ENCODE measurements at places on chromosomes 1 and 21. TPM values are rescaled to one million over a fixed set of nuclear protein-coding genes. Genes with fewer than 3 reads are reported as not detected.
A peak's percentile ranks its signal among the peaks of the same experiment; 100 is the strongest.

GRCh38 chr1:202599669-202600431 is 110.4 kb downstream of the SYT2 start:
- H3K4me1 ChIP-seq = no peaks in the 10 kb centered on the region
- H3K4me3 ChIP-seq = no peak overlapping the region
- no peaks in the 10 kb centered on the region for H3K27me3 ChIP-seq

The CTBS gene
- total RNA-seq = 22.7 TPM

The NECAP2 gene
- total RNA-seq = 57.7 TPM

DNA sequence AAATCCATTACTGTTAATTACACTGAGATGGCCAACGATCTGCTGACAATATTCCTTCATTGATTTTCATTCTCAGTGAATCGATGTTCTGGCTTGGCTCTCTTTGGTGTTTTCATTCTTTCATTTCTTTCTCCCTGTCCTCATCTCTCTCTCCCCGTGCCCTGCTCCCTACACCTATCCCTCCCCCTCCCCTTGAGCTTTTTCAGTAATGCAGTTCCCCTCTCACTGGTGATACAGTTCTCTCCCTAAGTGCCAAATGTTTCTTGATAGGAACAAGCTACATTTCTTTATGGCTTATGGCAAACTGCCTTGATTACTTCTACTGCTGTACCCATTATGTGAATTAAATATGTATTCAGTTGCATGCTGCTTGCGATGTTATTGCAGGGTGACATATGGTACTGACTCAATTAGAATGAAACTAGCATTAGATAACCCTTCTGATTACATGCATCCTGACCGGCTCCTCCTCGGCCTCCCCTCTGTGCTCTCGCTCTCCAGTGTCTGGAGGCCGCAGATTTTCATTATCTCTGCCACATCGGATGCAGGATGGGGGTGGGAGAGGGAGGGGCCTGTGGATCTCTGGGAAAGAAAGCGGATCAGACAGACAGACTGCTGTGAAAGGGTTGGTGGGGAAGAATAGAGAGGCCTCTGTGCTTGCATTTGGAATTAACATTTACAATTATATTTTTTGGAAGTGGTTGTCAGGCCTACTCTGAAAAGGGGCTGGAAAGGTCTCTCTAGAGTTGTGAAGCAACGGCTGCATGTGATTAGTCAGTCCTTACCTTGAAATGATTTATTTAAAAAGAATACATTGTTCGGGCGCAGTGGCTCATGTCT is 130.9 kb downstream of the PBX1 start:
- no peak overlapping the region for H3K27ac ChIP-seq

DNA sequence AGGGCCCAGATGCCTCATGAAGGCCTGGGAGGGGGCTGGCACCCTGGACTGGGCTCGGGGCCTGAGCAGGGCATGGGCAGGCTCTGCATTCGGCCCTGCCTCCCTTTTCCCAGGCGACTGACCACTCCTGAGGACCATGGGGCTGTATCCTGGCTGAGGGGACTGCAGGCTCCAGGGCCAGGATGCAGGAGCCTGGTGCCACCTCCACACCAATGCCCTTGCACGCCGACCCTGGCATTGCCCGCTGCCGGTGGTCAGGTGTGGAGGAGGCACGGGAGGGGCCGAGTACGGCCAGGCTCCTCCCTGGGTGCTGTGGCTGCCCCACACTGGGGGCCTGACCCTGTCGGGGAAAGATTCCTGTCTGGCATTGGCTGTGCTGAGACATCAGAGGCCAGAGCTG is 128.9 kb downstream of the SIK1 start:
- H3K36me3 ChIP-seq = no peaks in the 10 kb centered on the region
- H3K27me3 ChIP-seq = no peaks in the 10 kb centered on the region
- no peaks in the 10 kb centered on the region for H3K4me1 ChIP-seq
- no peak for DNase-seq
- no peak overlapping the region for H3K4me3 ChIP-seq

GRCh38 chr1:96544051-96544830 is 177.3 kb upstream of the PTBP2 start:
- no peaks in the 10 kb centered on the region for H3K27me3 ChIP-seq
- no peak overlapping the region for H3K4me3 ChIP-seq
- no peak overlapping the region for H3K27ac ChIP-seq
- H3K36me3 ChIP-seq = no peaks in the 10 kb centered on the region
- no peaks in the 10 kb centered on the region for H3K4me1 ChIP-seq

The RASAL2 gene
- total RNA-seq = 11.8 TPM

GRCh38 chr1:62196086-62196690 is 1.5 kb downstream of the L1TD1 start:
- no peaks in the 10 kb centered on the region for H3K4me1 ChIP-seq
- no peak overlapping the region for H3K27ac ChIP-seq
- H3K36me3 ChIP-seq = no peaks in the 10 kb centered on the region
- no peak for DNase-seq
- H3K27me3 ChIP-seq = no peaks in the 10 kb centered on the region

The LMX1A gene
- total RNA-seq = 0.64 TPM

The ATP6V0B gene
- total RNA-seq = 270 TPM

The RXRG gene
- 0.20 TPM for total RNA-seq

GRCh38 chr1:178867670-178868069 is 3.2 kb downstream of the ANGPTL1 start:
- peak overlapping the region; percentile 6 for H3K4me3 ChIP-seq
- peak overlapping the region; percentile 58 for H3K27ac ChIP-seq
- no peaks in the 10 kb centered on the region for H3K36me3 ChIP-seq

The USP48 gene
- total RNA-seq = 51.3 TPM

DNA sequence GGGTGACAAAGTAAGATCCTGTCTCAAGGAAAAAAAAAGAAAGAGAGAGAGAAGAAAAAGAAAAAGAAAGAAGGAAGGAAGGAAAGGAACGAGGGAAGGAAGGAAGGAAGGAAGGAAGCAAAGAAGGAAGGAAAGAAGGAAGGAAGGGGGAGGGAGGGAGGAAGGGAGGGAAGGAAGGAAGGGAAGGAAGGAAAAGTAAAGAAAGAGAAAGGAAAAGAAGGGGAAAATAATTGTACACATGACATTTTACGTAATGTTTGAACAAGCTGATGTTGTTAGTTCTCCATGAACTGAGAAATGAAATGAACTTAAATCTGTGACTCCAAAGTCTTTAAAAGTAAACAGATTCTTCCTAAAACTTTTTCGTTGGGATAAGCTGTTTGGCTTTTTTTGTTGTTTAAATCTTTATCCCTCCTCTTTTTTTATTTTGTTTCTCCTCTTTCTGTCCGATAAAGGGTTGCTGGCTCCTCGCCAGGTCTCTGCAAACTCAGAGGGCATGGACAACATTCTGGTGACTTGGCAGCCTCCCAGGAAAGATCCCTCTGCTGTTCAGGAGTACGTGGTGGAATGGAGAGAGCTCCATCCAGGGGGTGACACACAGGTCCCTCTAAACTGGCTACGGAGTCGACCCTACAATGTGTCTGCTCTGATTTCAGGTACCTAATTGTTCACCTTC is 59.8 kb downstream of the IL12RB2 start:
- H3K4me3 ChIP-seq = no peak overlapping the region
- H3K27ac ChIP-seq = no peak overlapping the region
- no peaks in the 10 kb centered on the region for H3K4me1 ChIP-seq
- DNase-seq = peak; percentile 36

DNA sequence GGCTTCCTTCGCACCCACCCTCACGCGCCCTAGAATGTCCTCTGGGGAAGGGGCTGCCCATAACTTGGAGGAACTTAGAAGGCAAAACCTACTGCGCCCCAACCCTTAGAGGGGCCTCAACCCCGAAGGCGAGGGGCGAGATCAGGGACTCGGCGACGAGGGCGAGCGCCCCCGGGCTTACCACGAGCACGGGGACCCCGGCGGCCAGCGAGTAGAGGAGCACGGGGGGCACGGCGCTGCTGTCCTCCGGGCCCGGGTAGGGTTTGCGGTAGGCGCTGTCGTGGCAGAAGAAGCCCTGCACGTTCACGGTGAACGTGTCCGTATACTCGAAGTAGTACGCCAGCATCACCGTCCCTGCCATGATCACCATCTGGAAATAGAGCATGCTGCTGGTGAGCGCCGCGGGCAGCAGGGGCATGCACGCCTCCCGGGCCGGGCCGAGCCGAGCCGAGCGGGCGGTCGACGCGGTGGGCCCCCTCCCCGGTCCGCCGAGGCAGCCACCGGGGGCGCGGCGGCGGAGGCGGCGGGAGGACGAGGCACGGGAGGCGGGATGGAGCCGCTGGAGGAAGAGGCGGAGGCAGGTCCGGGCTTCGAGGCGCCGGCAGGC is 304 bp downstream of the PLPPR5 start:
- no peak for DNase-seq
- H3K4me1 ChIP-seq = no peaks in the 10 kb centered on the region
- no peak overlapping the region for H3K4me3 ChIP-seq
- H3K36me3 ChIP-seq = no peaks in the 10 kb centered on the region

GRCh38 chr1:55572878-55573734 is 357.9 kb upstream of the USP24 start:
- H3K27me3 ChIP-seq = no peaks in the 10 kb centered on the region
- no peaks in the 10 kb centered on the region for H3K36me3 ChIP-seq
- no peaks in the 10 kb centered on the region for H3K4me1 ChIP-seq
- no peak overlapping the region for H3K27ac ChIP-seq
- no peak overlapping the region for H3K4me3 ChIP-seq

- no peaks in the 10 kb centered on the region for H3K4me1 ChIP-seq
- no peak overlapping the region for H3K4me3 ChIP-seq
- H3K36me3 ChIP-seq = no peaks in the 10 kb centered on the region
Observed at GRCh38 chr1:234413990-234414389, 40.7 kb downstream of the COA6 start.

DNA sequence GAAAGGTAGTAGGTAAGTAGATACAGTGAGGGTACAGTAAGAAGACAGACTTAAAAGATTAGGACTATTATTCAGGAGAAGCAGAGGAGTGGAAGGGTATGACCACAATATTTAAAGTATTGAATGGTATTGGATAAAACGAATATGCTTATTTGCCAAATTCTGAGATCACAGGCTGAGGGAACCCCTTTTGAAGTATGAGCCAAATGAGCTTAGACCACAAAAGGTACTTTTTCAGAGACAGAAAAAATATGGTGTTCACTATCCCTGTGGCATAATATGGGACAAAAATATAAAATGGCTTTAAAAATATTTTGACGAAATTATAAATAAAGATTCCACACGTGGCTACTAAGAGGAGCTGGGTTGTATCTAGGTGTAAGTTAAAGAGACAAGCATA is 880 bp upstream of the MTF2 start:
- H3K27ac ChIP-seq = peak overlapping the region; percentile 63
- no peak for DNase-seq
- no peaks in the 10 kb centered on the region for H3K36me3 ChIP-seq
- H3K27me3 ChIP-seq = no peaks in the 10 kb centered on the region
- peak overlapping the region; percentile 81 for H3K4me3 ChIP-seq

GRCh38 chr1:219220945-219221344 is 47.3 kb downstream of the LYPLAL1 start:
- H3K36me3 ChIP-seq = no peaks in the 10 kb centered on the region
- DNase-seq = no peak
- H3K27ac ChIP-seq = no peak overlapping the region

- H3K4me1 ChIP-seq = no peaks in the 10 kb centered on the region
- no peaks in the 10 kb centered on the region for H3K27me3 ChIP-seq
- no peaks in the 10 kb centered on the region for H3K36me3 ChIP-seq
- H3K27ac ChIP-seq = no peak overlapping the region
Observed at GRCh38 chr1:175408986-175409385, 216.4 kb upstream of the KIAA0040 start.

DNA sequence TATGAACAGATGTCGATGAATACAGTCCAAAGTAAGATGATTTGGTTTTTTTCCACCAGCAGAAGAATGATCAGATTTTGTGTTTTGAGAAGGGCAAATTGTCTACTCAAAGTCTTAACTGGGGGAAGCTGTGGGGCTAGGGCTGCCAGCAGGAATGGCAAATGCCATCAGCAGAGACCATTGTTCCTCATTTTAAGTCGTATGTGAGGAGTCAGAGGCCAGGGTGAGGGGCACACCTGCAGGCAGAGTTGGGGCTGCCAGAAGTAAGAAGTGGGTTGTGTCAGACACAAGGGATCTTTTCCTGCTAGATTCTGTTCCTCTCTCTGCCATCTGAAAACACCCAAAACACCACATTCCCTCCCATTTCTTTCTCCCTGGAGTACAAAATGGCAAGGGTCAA is 8.7 kb downstream of the PARK7 start:
- H3K4me1 ChIP-seq = no peaks in the 10 kb centered on the region
- H3K27me3 ChIP-seq = no peaks in the 10 kb centered on the region
- H3K4me3 ChIP-seq = no peak overlapping the region
- H3K27ac ChIP-seq = no peak overlapping the region

GRCh38 chr1:206784471-206784903 is 12.2 kb upstream of the IL10 start:
- DNase-seq = no peak
- H3K36me3 ChIP-seq = no peaks in the 10 kb centered on the region
- H3K27me3 ChIP-seq = no peaks in the 10 kb centered on the region
- H3K27ac ChIP-seq = no peak overlapping the region

DNA sequence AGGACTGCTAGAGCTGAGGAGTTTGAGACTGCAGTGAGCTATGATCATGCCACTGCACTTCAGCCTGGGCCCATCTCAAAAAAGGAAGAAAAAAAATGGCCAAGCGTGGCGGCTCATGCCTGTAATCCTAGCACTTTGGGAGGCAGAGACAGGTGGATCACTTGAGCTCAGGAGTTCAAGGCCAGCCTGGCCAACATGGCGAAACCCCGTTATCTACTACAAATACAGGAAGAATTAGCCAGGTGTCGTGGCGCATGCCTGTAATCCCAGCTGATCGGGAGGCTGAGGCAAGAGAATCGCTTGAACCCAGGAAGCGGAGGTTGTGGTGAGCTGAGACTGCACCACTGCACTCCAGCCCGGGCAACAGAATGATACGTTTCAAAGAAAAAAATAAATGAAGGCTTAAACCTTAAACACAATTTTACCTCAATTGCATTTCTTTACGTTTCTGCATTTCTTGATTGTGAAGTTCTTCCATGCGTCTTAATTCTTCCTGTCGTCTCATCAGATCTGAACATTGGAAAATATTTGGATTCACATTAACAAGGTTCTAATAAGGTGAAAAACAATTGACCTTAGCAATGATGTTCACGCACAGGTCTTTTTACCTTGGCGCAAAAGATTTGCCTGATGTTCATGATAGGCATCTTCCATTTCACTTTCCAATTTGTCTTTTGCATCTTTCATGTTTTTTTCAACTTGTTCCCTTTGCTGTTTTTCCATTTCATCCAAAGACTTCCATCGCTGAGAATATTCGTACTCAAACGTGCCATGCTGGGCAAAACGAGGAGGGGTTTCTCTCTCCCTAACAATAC is 4.2 kb downstream of the SFPQ start:
- no peak for DNase-seq
- H3K4me3 ChIP-seq = no peak overlapping the region
- peaks cover 36% of the 10 kb centered on the region for H3K36me3 ChIP-seq
- no peaks in the 10 kb centered on the region for H3K27me3 ChIP-seq
- H3K4me1 ChIP-seq = peaks cover 8% of the 10 kb centered on the region

GRCh38 chr1:235857756-235858155 is 8.9 kb downstream of the LYST start:
- no peak overlapping the region for H3K4me3 ChIP-seq
- DNase-seq = no peak
- no peaks in the 10 kb centered on the region for H3K36me3 ChIP-seq
- no peaks in the 10 kb centered on the region for H3K27me3 ChIP-seq
- no peaks in the 10 kb centered on the region for H3K4me1 ChIP-seq
- H3K27ac ChIP-seq = no peak overlapping the region

The PAFAH2 gene
- 34.8 TPM for total RNA-seq

GRCh38 chr21:41621513-41621912 is 113.6 kb upstream of the TMPRSS2 start:
- H3K36me3 ChIP-seq = no peaks in the 10 kb centered on the region
- H3K4me3 ChIP-seq = no peak overlapping the region
- no peak for DNase-seq
- no peak overlapping the region for H3K27ac ChIP-seq
- H3K4me1 ChIP-seq = no peaks in the 10 kb centered on the region
- no peaks in the 10 kb centered on the region for H3K27me3 ChIP-seq

The LCE5A gene
- not detected for total RNA-seq

Data from colonic mucosa (tissue), 4 donors.